Activated T-helper 1 cell treated with anti-CD3 and anti-CD28 coated beads, Interleukin-2, amount 50 U/mL, for 16 hours (primary cell): ENCODE measurements at places on chromosomes 2 and 18.

DNA sequence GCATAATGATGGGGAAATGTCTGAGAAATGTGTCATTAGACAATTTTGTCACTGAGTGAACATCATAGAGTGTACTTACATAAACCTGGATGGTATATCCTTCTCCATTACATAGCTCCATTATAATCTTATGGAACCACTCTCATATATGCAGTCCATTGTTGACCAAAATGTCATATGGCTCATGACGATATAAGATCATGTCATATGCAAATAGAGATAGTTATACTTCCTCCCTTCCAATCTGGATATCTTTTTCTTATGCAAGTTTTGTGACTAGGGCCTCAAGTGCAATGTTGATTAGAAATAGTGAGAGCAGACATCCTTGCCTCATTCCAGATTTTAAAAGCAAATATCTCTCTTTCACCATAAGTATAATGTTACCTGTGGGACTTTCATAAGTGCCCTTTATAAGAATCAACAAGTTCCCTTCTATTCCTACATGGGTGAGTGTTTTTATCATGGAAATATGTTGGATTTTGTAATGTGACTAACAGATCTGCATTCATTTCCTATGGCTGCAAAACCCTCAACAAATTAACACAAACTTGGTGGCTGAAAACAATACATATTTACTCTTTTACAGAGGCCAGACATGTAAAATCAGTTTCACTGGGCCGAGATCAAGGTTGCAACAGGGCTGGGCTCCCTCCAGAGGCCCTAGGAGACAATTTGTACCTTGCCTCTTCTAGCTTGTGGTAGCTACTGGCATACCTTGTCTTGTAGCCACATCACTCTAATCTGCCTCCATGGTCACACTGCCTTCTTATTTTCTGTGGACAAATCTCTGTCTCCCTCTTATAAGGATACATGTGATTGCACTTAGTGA lies 21.6 kb upstream of the SULT1C4 start:
- no peak for DNase-seq

DNA sequence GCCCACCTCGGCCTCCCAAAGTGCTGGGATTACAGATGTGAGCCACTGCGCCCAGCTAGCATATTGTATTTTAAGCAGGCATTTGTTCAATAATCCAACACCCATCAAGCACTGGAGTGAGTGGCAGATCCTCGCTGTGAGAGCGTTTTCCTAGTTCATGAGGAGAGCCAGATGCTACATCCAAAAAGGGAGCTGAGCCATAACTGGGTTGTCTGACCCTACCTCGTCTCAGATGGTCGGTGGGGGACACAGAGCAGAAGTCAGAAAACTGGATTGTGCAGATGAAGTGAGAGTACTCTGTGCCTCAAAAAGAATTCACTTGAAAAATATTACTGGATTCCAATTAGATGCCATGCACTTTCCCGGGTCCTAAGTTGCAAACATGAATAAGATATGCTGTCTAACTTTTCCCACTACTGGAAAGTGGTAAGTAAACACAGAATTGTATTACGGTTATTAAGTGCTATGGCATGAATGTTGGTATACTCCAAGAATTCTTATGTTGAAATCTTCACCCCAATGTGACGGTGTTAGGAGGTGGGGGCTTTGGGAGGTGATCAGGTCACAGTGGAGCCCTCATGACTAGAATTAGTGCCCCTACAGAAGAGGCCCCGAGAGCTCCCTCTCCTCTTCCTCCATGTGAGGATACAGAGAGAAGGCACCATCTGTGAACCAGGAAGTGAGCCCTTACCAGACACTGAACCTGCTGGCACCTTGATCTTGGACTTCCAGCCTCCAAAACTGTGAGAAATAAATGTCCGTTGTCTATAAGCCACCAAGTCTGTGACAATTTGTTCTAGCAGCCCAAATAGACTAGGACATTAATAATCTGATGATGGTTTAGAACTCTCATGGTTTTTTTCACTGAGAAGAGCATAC lies 21.5 kb downstream of the SOWAHC start:
- DNase-seq = no peak

GRCh38 chr2:191032588-191033429 lies 18.8 kb upstream of the STAT1 start:
- DNase-seq = no peak

DNA sequence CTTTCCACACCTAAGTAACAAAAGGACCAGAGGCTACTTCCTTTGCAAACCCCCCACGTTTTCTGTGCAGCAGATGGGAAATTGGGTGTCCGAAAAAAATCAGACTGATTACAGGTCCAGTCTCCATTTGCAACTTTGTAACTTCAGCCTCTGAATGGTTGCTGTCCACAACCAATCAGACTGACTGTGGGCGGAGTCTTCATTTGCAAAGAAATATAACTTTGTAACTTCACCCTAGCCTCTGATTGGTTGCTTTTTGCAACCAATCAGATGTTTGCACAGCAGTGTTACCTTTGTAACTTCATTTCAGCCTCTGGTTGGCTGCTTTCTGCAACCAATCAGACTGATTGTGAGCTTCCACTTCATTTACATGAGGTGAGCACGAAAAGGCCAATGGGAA lies 27.8 kb upstream of the CACNB4 start:
- DNase-seq = no peak

DNA sequence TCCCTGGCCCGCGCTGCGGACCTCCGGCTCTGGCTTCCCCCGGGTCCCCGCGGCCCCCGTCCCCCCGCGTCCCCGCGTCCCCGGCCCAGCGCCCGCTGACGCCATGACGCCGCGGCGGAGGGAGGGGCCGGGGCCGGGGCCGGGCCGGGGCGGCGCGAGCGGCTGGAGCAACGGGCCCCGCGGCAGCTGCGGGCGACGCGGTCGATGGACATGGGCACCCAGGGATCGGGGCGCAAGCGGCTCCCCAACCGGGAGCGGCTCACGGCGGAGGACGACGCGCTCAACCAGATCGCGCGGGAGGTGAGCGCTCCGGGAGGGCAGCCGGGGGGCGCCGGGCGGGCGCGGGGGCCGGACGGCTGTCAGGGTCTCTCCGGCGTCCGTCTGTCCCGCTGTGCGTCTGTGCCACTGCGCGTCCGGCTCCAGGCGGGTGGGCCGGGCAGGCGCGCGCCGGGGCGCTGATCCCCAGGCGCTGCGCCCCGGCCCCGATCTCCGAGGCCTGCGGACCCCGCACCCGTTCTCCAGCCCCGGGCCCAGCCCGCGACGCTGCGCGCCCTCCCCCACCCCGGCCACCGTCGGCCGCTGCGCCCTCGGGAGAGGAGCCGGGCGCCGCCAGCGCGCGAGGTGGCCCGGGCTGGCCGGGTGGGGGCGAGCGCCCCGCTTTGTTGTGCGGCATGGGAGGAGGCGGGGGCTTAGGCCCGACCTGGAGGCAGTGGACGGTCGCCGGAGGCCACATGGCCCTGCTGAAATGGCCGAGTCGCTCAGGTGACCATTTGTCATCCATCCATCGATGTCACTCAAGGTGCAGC lies at the start of gene LRRFIP1:
TSS of gene LRRFIP1 (plus strand) at position 147 of the 806 bp plus-strand sequence. CDS start at position 205, 58 bp downstream.
- no peak for DNase-seq

DNA sequence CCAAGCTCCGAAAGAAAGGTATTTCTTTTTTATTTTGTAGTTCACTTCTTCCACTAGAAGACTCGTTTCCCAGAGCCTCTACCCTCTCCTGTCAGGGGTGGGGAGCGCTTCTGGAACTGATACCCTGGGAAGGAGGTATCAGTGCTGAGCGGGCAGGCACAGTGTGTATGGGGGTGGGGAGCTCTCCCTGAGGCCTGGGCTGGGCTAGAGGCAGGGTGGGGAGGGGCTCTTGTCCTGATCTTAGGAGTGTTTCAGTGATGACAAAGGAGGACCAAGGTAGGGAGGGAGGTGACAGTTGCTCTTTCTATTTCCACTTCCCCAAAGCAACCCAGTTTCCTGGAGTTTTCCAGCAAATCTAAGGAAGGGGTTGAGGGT lies 65.4 kb downstream of the ARHGAP25 start:
- DNase-seq = no peak

GRCh38 chr2:222969491-222969890 lies 82.5 kb upstream of the KCNE4 start:
- DNase-seq = no peak

- DNase-seq = no peak
These were observed 248.7 kb upstream of the TNP1 start for GRCh38 chr2:217108575-217109027.

DNA sequence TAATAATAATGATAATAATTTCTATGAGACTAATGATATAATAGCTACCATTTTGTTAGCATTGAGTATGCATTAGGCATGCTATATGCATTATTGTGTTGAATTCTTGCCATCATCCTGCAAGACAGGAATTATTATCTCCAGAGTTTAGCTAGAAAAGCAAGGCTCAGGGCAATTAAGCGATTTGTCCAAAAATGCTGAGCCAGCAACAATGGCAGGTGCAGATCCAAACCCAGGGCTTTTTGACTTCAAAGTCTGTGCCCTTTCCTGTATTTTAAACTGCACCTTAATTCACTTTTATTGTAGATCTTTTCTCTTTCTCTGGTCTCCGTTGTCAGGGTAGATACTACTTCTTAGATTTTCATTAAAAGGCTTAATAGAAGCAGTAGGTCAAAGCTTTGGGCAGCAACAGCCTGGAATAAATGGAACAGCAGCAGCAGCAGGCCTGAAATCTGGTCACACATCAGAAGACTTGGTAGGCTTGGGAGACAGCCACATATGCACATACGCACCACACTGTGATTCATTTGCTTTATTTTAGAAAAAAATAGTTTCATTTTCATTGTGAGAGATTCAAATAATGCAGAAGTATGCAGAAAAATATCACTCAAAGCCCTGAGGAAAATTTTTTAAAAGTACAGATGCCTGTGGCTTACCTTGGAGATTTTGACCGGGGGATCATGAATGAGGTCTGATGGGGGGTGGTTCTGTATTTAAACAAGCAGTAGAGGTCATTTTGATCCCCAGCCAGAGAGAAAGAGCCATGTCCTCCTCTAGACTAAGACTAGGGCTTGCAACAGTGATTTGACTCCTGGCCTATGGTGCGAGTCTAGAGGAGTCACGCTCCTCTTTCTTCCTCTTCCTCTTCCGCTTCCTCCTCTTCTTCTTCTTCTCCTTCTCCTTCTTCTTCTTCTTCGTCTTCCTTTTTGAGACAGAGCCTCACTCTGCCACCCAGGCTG lies 455.7 kb downstream of the TSN start:
- no peak for DNase-seq

GRCh38 chr2:237208373-237209260 lies 122.9 kb downstream of the COPS8 start:
- DNase-seq = no peak

- no peak for DNase-seq
These were observed 16.7 kb downstream of the IL1F10 start for GRCh38 chr2:113084249-113085000.

GRCh38 chr18:78995740-78996395 lies 16.2 kb downstream of the SALL3 start:
- DNase-seq = no peak

DNA sequence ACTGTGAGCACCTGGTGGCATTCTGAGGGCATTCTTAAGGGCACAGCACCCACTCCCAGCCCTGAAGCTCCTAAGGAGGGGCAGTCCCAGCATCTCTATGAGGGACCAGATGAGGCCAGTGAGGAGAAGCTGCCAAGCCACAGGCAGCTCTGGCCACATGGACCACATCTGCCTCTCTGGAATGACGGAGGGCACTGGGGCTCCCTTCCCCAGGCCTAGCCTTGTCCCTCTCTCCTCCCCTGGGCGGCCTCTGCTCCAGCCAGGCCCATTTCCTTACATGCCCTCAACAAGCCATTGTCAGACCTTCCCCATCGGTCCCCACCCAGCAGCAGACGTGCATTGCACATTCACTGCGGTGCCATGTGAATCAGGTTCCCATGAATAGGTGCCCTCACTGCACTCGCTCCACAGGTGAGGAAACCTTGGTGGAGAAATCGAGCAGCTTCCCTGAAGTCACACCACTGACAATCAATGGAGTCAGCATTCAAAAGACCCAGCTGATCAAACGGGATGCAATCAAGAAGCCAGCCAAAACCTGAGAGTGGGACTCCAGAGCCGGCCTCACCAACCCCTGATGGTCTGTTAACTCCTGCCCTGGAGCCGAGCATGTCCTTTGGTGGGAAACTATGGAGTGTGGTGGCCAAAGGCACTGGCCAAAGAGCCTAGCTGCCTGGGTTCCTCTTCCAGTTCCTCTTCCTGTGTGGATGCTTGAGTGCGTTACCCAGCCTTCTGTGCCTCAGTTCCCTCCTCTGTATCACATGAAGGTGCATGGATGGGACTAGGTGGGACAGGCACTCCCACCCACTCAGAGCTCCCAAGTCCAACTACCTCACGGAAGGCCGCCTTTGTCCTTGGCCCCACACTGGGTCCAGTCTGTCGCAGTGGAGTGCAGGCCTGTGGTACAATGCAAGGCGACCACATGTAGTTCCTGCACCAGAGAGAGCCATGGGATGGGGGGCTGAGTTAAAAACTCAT lies 147.3 kb downstream of the ZFP36L2 start:
- no peak for DNase-seq

DNA sequence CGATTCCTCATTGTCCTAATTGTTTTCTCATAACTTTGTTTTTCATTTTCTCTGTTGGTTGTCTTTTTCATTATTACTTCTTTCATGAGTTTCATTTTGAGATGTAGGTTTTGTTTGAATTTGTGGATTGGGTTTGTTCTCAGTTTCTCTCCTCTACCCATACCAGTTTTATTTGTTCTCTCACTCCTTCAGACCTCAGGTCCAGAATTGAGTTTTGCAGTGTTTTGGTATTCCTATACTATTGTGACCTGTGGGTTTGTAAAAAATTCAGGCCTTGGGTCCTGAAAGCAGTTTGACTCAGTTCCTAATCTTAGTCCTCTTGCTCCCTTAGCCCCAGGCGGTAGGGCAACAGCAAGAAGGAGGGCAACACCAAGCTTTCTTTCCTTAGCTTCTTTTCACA lies 28.3 kb upstream of the UBE2E3 start:
- DNase-seq = no peak
